ENCODE measurements at places on chromosomes 2 and 18. TPM values are rescaled to one million over a fixed set of nuclear protein-coding genes. Genes with fewer than 3 reads are reported as not detected.

The L3MBTL4 gene
- 0.18 TPM for total RNA-seq

The MEP1B gene
- not detected for total RNA-seq

The REG1B gene
- not detected for total RNA-seq

The TXNDC2 gene
- total RNA-seq, result not detected

The TAF4B gene
- total RNA-seq, result 19.5 TPM

The SIX3 gene
- not detected for total RNA-seq

The GRB14 gene
- not detected for total RNA-seq

The NR4A2 gene
- 19.7 TPM for total RNA-seq

The CPS1 gene
- 2.0 TPM for total RNA-seq

The IWS1 gene
- total RNA-seq, result 53.7 TPM

The RND3 gene
- total RNA-seq, result not detected

The MYO7B gene
- not detected for total RNA-seq

The NRP2 gene
- total RNA-seq, result 0.91 TPM

The TCF23 gene
- not detected for total RNA-seq

The COLEC11 gene
- total RNA-seq, result 0.24 TPM

The EFR3B gene
- 0.27 TPM for total RNA-seq

The SERPINB4 gene
- total RNA-seq, result not detected

The NDC80 gene
- 41.6 TPM for total RNA-seq

The OSGEPL1 gene
- 13.7 TPM for total RNA-seq

The PSMA8 gene
- total RNA-seq, result 1.7 TPM

The ALMS1 gene
- 20.1 TPM for total RNA-seq

The CHST10 gene
- 11.0 TPM for total RNA-seq

The CYRIA gene
- total RNA-seq, result 1.2 TPM

The SH3RF3 gene
- total RNA-seq, result 0.31 TPM

The DCC gene
- total RNA-seq, result not detected

The UGT1A8 gene
- total RNA-seq, result not detected

The GBX2 gene
- not detected for total RNA-seq

The MAPRE3 gene
- total RNA-seq, result 3.0 TPM

The MOCOS gene
- total RNA-seq, result 0.04 TPM

The RPRM gene
- not detected for total RNA-seq

The C1QL2 gene
- total RNA-seq, result not detected

The CCDC68 gene
- not detected for total RNA-seq
